ENCODE measurements at places on chromosomes 6 and 20. TPM values are rescaled to one million over a fixed set of nuclear protein-coding genes. Genes with fewer than 3 reads are reported as not detected.
A peak's percentile ranks its signal among the peaks of the same experiment; 100 is the strongest.

- DNase-seq, result peak; percentile 57
Observed at GRCh38 chr20:59047938-59048680, 5.5 kb upstream of the PRELID3B start.

DNA sequence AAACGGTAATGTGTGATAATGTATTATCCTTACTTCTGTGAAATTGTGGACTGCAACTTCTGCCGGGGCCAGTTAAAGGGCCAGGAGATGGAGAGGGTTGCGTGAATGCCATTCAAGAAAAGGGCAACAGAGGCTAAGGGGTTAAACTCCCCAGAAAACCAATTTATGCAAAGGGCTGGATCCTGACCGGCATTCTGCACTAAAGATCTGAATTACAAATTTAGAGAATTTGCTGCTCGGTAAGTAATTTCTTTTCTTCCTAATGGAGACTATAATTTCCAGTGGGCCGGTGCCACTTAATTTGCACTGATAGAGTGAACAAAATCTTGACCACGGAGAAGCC lies 130.1 kb downstream of the BCAS1 start:
- DNase-seq, result no peak

GRCh38 chr20:39164642-39165041 lies 202.5 kb downstream of the DHX35 start:
- no peak for DNase-seq

- DNase-seq, result no peak
Observed at GRCh38 chr20:1369970-1370369, 22.9 kb downstream of the FKBP1A start.

Gene ABHD16A
- total RNA-seq, result 51.5 TPM

GRCh38 chr6:140897349-140897748 lies 1235.4 kb upstream of the GJE1 start:
- DNase-seq, result no peak

GRCh38 chr6:6357530-6357929 lies 37.1 kb upstream of the F13A1 start:
- no peak for DNase-seq

GRCh38 chr6:45714006-45714730 lies 301.5 kb downstream of the CLIC5 start:
- no peak for DNase-seq

Gene HSPA12B
- 2.3 TPM for total RNA-seq

- peak; percentile 26 for DNase-seq
Observed at GRCh38 chr6:49551078-49551865, 804 bp downstream of the C6orf141 start.

- no peak for DNase-seq
Observed at GRCh38 chr6:25534942-25535631, 116.9 kb upstream of the SCGN start.

DNA sequence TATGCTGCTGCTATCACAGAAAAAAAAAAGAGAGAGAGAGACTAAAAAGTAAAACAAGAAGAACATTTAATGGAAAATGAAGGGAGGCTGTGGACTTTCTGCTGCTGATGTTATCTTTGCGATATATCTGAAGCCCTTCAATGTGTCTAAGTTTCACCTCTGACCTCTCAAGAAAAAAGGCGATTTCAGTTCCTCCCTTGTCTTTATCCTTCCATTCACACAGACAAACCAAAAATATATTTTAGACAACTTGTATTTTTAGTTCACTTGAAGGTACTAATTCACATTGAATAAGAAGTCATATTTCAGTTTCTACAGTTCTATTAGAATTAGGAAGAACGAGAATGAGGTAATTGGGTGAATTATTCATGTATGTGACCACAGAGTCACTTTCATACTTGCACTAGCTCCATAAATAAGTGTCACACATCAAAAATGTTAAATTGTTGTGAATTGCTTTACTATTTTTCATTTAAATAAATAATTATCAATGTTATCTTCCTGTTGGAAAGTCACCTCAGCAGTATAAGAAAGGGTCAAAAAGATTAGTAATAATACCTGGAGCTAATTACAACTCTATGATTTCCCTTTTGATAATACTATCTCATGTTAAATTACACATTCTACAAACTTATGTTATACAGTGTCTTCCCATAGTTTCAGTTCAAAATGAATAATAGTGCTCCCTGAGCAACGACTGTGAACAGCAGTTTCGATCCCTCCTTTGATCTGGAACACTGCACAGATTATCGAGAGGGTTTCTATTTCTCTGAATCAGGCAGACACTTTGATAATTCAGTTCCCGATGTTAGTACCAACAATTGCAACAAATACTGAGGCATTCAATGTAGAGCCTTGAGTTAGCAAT lies 85.2 kb upstream of the PLCB4 start:
- no peak for DNase-seq

DNA sequence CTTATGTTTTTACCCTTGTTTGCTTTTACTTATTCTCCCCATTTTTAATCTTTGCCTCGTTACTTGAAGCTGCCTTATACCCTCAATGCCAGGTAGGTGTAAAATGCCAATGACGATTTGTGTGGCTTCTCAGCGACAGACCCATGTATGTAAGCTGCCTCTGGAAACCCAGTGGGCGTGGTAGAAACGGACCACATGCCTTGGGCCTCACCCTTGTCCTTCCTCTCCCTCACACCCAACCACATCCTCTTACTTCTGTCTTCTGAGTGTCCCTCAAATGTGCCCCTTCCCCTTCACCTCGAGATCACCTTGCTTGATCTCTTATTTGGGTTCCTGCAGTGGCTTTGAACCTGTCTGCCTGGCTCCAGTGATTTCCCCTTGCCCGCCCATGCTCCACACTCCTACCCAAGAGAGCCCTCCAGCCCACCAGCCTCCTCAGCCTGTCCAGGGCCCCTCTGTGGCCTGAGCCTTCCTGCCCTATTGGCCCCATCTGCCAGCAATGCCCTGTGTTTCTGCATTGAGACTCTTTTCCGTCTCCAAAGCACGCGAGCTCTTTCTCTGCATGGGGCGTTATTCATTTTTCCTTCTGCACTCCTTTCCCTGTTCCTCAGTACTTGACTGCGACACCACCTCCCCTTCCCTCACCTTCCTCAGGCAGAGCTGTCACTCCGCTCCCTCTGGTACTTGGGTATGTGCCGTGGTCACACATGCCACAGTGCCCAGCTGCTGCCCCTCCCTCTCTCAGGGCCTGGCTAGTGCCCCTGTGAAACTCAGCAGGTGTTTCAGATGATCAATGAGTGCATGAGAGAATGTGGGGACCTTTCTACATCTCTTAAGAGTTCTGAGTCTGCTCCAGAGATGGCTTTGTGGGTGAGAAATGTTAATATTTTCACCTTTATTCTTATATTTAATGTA lies 115.4 kb downstream of the SLX4IP start:
- no peak for DNase-seq

GRCh38 chr20:64212755-64213154 lies 42.8 kb upstream of the PCMTD2 start:
- DNase-seq, result no peak

GRCh38 chr20:20571068-20571780 lies 141.2 kb downstream of the RALGAPA2 start:
- DNase-seq, result no peak

Gene SLC22A2
- not detected for total RNA-seq

DNA sequence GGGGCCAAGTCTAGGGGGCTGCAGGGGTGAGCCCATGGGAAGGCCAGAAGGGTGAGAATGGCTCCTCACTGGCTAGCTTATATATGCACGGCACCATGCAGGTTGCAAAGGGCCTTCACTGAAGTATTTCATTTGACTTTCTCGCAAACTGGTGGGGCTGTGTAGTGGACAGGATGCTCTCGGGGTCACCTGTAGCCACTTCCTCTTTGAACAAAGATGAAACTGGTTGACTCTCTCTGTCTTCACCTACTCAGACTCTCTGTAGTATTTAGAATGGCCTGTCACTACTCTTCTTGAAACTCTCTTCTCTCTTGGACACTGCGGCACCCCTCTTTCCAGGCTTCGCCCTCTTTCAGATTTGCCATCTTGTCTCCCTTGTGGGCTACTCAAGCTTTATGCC lies 560.5 kb downstream of the PKHD1 start:
- DNase-seq, result no peak

DNA sequence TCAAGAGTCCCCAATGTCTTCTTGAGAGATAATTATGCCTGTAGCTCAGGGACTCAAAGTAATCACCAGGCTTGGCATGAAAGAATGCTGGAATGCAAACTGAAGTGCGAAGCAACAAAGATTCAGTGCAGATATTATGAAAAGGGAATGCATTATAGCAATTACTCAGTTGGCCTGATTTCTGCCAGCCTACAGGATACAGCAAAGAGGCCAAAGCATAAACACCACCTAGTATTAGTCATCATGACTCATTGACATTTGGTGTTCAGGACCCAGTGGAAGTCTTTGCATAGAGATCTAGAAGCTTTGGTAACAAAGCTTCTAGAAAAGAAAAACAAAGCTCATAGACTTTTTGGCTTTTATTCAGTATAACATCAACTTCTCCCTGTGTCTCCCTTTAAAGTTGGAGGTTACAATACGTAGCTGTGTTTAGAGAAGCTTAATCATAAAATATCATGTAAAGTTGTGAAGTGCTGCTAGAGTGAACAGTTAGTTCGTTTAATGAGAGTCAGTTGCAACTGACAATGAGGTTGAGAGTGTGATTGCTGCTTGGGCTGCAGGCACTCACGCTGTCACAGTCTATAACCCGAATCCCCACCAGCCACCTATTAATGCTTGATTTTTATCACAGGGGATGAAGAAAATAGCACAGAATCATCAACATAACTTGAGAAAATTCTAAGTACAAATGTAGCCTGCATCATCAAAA lies 932.7 kb downstream of the TFAP2A start:
- no peak for DNase-seq

DNA sequence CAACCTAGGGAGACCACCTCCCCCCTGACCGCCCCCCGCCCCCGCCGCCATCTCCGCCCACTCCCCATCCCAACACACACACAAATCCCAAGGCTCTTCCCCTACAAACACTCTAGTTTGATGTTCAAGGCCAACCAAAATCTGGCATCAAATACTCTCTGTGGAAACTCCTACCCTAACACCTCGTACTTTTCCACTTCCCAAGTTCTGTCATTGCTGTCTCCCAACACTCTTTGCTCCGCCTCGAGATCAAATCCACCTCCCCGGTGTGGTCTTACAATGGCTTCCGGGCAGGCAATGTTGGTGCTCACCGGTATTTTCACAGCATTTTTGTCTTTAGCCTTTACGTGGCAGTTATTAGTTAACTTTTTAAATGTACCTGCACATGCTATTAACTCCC lies 4.8 kb upstream of the QKI start:
- no peak for DNase-seq

DNA sequence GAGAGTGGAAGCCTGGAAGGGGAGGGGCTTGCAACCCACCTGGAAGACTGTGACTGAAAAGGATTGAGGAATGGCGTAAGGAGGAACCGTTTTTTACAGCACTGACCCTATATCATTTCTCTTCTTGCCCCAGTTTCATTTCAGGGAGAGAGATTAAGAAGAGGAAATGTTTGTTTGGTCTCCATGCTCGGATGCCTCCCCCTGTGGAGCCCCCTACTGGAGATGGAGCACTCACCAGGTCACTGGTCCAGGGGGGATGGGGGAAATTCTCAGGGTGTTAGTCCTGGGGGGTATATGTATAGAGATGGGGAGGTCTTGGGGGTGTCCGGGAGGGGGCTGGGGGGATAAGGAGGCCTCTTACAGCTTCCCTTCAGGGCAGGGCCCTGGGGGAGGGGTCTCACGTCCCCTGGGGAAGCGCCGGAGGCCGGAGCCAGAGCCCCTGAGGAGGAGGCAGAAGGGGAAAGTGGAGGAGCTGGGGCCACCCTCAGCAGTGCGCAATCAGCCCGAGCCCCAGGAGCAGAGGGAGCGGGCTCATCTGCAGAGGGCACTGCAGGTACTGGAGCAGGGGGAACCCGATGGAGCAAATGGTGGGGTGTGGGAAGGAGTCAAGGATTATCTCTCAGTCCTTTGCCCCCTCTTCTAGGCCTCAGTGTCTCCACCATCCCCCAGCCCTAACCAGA lies 3.2 kb downstream of the CUTA start:
- no peak for DNase-seq

- no peak for DNase-seq
Observed at GRCh38 chr6:55979526-55979925, 104.1 kb upstream of the BMP5 start.

DNA sequence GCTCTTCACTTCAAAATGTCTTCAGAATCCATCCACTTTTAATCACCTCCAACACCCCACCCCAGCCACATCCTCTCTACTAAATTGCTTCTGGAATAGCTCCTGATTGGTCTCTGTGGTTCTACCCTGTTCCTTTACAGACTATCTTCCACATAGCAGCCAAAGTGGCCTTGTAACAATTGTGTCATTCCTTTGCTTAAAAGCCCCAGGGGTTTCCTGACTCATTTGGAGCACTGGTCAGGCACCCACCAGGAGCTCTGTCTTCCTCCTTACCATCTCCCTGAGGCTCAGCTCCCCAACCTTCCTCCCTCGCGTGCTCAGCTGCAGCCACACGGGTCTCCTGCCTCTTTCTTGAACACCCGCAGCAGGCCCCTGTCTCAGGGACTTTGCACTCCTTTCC lies 126.8 kb downstream of the HIVEP1 start:
- DNase-seq, result no peak

DNA sequence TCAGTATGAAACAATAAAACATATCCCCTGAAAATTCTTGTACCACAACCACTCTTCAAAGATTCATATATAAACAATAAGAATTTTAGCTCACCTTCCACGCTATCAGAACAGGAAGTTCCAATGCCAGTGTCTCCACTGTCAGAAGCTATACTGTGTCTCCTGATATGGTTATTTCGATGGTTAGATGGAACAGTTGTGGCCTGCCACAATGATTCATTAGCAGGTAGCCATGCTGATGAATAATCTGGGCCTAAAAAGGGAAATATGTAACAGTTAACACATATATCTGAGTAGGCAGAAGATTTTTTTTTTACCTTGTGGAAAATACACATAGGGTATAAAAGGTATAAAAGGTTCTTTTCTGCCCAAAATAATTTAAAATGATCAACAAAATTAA lies 19.0 kb downstream of the CEP85L start:
- no peak for DNase-seq

- DNase-seq, result no peak
Observed at GRCh38 chr6:150987371-150987828, 121.9 kb downstream of the MTHFD1L start.

DNA sequence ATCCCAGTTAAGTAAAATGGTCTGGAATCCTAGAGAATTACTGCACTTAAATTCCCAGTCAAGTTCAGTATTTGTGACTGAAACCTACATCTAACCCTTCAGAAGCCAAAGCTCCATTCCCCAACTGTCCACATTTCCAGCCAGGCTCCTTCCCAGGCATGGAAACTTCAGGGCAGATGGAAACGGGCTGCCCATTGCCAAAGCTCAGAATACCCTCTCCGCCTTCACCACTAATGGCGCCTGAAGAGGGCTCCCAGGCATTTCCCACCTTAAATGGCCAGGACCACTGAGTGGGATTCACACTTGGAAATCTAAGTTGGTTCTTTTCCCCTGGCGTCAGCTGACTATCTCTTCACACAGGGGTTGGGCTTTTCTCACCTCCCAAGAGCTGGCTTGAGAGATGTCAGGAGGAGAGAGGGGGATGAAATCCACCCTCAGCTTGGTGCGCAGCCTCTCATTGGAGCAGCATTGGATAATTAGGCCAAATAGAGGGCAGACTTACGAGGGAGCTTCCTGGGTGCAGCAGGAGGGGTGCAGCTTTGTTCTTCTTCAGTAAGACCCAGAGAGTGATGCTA lies 82.9 kb downstream of the ANKRD60 start:
- DNase-seq, result no peak

Gene LGSN
- total RNA-seq, result 0.08 TPM

- DNase-seq, result no peak
Observed at GRCh38 chr20:62528983-62529891, 53.4 kb upstream of the GATA5 start.
